ENCODE measurements at places on chromosomes 5 and 9.

DNA sequence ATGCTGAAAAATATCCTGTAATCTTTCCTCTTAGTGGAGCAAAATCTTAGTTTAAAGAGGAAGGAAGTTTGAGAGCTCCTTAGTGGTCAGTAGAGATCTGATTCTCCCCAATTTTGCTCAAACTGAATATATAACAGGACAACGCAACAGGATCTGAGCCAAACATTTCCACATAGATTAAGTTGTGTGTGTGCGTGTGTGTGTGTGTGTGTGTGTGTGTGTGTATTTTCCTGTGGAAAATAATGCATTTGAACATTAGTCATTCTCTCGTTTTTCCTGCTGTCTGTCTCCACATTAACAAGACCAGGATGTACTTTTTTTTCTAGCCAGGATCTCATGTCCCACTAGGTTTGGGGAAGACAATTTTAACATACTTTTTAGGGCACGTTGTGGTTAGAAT, 312.1 kb upstream of the CDH18 start:
- DNase-seq, result no peak

- no peak for DNase-seq
Measured at GRCh38 chr9:114629563-114630090, 18.5 kb downstream of the TMEM268 start.

DNA sequence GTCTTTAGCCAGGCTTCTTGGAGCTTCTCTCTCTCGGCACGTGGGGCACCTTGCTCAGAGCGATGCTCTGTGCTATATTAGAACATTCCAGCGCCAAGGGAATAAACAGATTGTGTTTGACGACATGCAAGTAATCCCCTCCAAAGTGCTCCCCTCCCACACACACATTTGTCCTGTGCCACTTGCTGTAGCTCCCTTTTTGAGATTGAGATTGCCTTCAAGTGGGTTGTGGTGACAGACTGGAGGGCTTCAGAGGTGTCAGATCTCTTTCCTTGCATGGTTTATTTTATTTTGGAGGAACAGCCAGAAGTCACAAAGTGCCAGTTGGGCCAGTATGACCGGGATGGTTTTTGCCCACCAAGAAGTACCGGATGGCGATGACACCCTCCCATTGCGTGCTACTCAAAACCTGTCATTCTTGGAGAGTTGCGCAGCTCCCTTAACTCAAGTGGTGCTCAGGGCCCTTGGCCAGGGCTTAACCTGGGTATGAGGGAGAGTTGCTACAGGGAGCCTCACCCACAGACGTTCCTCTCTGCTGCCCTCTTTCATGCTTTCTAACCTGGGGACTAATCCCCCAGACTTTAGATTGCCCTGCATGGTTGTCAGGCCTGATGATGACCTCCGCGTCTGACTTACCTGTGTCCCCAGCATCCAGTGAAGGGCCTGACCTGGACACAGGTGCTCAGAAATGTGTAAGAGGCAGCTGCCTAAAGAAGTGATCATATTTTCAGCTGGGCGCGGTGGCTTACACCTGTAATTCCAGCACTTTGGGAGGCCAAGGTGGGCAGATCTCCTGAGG, 18.8 kb upstream of the RPL26L1 start:
- no peak for DNase-seq

DNA sequence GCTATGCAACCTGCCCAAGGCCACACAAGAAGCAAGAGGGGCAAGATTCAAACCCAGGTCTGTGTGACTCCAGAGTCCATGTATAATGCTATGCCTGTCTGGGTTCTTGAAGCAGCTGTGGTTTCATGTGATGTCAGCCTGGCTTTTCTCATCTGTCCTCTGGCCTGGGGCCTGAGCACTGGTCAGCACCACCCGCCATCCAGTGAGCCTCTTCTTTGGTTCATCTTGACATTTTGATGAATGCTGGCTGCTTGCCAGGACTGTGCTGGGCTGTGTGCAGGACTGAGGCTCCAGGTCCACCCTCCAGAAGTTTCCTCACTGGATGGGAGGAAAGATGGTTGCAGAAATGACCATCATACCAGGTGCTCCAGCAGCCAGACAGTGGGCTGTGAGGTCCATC, 61.5 kb downstream of the TSTD2 start:
- no peak for DNase-seq

DNA sequence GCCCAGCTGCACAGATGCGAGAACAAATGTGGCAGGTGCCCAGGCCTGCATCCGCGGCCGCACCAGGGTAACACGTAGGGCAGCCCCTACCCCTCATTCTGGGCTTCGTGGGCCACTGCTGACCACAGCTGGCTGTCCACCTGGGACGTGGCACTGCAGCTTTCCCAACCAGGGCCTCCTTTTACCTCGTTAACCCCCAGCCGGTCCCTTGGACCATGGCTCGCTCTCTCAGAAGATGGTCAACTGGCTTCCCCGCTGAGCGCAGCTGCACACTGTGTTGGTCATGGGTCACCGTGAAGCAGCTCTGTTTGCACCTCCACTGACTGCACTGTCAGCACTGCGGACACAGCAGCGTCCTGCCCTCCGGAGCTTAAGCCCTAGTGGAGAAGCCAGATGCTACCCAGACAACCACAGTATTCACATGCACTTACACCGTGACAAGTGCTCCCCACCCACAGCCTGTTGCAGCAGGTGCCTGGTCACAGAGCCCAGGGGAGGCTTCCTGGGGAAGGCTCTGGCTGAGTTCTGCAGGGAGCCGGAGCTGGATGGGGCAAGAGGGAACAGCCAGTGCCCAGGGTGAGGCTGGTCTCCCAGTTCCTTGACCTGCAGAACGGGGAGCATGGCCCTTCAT, 10.5 kb upstream of the PLEKHG4B start:
- DNase-seq, result no peak

GRCh38 chr9:14956208-14956607, 46.0 kb upstream of the FREM1 start:
- DNase-seq, result no peak

GRCh38 chr9:21506626-21507482, 24.7 kb upstream of the IFNE start:
- no peak for DNase-seq

DNA sequence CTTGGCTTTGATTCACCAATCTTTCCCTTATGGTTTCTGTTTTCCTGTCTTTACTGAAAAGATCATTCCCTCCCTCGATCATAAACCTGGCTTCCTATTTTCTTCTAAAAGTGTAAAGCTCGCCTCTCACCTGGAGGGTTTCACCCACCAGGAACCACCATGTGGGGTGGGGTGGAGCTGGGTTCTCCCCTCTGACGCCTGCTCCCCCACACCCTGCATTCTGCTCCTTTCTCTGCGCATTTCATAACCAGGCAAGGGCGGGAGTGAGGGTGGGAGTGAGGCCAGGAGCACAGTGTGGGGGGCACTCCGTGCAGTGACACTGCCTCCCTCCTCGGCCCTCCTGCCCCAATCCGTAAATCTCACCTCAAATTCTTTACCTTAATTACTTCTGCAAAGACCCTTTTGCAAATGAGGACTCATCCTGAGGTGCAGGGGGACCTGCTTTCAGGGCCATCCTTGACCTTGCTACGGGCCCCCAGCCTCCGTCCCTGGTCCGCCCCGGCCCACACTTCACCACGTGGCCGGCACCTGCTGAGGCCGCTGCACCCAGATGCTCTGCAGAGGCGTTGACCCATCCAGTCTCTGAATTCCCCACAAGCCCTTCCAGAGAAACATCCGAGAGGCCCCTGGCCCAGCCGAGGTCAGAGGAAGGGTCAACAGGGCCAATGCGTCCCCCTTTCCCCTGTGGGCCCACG, 59.3 kb downstream of the KCNT1 start:
- no peak for DNase-seq

DNA sequence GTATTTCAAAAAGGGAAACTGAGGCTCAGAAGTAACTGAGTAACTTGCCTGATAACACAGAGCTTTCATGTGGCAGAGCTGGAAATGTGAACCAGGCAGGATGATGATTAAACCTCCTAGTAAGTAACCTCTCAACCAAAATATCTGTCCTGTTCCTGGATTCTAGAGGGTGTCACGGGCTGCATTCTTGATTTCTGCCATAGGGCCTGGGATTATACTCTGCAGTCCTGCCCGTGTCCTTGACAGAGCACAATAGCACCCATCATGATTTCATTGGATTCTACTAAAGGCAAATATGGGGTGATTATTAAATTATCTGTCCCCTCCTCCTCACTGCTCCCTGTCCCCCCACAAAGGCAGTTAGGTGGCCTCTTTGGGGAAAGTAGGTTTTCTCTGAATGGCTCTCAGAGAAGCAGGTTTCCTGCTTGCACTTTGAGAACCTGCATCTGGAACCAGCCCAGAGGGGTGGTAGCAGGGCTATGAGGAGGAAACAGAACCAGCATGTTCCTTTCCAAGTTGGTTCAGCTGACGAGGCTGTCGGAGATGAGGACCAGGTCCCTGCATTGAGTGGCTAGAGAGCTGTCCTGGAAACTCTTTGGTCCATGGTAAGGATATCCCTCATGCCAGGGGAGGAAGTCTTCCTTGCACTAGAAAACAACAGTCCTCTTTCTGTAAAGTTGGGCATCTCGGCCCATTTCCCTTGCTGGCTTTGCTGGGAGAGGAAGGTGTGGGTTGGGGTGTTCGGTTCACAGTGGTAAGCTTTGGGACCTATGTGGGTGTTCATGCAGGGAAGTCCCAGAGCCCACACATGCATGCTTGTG, 36.6 kb downstream of the PPARGC1B start:
- no peak for DNase-seq

DNA sequence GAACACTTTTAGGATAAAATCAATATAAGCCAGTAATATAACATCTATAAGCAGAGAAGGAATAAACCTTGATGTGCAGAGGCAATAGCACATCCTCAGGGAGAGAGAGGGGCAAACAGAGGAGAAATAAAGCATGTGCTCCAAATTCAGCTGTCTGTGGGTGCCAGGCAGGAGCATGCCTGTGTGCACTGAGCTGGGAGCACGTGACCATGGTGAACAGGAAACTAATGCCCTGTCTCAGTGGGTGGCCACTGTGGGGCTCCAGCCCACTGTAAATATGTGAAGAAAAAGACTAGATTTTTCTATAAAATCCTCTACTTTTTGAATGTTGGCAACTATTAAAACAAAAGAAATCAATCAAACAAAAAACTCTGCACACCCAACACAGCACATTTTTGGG, 55.3 kb downstream of the FYB1 start:
- no peak for DNase-seq

- no peak for DNase-seq
Measured at GRCh38 chr5:87452837-87453236, 40.1 kb upstream of the CCNH start.

- DNase-seq, result no peak
Measured at GRCh38 chr9:121359351-121360294, 10.4 kb downstream of the STOM start.

DNA sequence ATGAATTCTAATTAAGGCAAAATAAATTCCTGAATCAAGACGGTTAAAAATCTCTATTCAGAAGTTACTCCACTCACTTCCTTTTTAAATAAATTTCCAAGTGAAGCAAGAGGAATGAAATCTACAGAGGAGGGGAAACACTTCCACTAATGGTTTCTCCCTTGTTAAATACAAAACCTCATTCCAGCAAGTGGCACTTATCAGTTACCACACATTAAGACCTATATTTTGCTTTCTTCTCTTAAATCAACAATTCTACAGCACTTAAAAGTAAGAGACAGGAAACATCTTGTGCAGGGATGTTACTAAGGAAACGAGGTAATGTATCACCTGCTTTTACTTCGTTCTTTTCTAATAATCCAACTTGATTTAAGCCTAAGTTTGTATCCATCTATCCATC, 172.6 kb downstream of the RAPGEF6 start:
- DNase-seq, result no peak

DNA sequence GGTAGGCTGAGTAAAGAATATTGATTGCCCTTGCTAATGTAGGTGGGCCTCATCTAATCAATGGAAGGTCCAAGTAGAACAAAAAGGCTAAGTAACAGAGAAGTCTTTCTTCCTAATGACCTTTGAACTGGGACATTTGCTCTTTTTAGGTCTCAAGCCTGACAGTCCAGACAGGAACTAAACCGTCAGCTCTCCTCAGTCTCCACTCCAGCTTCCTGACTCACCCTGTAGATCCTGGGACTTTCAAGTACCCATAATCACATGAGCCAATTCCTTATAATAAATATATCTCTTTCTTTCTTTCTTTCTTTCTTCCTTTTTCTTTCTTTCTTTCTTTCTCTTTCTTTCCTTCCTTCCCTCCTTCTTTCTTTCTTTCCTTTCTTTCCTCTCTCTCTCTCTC, 479.5 kb upstream of the PAPPA start:
- no peak for DNase-seq

DNA sequence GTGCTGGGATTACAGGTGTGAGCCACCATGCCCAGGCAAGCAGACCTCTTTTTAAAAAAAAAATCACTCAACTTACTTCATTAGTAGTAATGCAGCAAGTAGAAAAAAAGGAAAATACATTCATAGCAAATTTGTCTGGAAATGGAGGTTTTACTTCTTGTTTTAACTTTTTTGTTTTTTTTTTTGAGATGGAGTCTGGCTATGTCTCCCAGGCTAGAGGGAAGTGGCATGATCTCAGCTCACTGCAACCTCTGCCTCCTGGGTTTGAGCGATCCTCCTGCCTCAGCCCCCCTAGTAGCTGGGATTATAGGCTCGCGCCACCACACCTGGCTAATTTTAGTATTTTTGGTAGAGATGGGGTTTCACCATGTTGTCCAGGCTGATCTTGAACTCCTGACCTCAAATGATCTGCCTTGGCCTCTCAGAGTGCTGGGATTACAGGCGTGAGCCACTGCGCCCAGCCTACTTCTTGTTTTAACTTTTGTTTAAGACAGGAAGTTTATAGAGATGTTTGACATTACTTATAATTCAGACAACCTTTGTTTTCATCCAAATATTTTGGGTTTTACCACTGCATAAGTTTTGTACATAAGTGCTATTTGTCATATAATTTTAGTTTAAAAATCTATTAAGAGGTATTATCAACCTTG, 26.5 kb downstream of the UBE2R2 start:
- no peak for DNase-seq

DNA sequence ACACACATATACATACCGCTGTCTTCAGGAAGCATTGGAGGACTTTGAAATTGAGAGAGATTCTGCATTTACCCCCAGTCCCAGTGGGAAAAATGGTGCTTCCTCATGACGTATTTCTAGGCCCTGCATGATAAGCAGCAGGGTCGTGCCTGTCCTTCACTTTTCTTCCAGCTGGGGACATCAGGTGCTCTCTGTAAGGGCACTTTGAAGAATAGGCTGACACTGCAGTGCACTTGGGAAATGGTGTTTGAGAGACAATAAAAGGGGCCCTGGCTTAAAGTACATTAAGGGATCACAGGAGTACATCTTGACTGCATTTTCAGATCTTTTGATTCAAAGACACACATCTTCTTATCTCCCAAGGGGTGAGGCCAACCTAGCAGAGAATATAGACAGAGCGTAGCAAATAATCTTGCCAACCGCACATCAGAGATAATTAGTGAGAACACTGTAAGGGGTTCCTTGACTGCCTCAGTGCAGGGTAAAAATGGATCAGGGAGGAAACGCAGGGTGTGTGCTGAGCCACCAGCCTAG, 437.9 kb downstream of the CSNK1G3 start:
- no peak for DNase-seq

- peak; percentile 58 for DNase-seq
Measured at GRCh38 chr9:76107482-76107881, 217.0 kb downstream of the PCSK5 start.

DNA sequence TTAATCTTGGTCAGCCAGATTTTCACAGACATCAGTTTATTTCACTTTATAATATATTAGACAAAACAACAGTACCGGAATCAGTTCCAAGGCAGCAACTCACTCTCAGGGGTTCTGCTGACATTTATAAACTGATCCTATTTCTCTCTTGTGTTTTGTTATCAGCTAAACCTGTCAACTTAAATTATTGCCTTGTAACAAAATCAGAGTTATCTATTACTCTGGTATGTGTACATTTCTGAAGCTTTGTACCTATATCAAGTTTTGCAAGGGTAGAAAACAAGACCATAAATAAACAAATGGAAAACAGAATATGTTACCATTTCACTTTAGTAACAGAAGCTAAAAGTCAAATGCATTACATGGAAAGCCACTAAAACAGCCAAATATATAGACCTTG, 122.1 kb downstream of the SIL1 start:
- DNase-seq, result no peak
